BJ (cell line): ENCODE measurements at places on chromosomes 2 and 18. TPM values are rescaled to one million over a fixed set of nuclear protein-coding genes. Genes with fewer than 3 reads are reported as not detected.

DNA sequence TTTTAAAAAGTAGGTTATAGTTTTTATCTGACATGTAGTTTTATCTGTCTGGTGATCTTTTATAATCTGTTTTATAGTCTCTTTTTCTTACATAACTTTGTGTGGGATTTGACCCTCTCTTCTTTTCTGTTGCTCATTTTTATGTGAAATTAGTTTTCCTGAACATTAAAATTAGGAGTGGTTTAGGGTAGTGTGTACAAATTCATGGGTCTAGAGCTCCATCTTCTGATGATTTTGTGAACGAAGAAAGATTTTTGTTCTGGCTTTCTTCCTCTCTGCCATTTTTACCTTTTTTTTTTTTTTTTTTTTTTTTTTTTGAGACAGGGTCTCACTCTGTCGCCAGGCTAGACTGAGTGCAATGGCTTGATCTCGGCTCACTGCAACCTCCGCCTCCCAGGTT is 46.6 kb downstream of the SLC30A6 start:
- DNase-seq, result no peak

DNA sequence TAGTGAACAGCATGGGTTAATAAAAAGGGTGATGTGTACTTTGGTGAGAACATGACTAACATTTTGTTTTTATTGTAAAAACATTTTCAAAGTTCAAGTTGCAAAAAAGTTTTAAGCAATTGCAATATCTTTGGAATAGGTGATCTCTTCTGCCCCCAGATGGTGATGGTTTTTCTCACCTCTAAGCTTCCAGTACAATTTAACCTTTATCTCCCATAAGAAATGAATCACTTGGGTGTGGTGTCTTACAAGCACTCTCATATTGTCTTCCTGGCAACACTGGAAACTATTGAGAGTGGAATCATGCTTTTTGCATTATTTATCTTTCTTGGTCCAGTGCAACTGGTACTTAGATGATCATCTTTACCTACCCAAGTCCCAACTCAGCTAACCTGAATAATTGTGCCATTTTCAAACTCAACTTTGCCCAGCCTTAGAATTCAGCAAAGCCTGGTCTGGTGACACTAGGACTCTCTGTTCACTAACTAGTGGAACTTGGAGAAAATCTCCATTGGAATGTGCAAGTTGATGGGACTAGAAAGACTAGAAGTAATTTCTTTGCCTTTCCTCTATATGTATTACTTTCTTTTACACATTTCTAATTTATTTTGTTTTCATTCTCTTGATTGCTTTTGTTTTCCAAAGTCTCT is 964.7 kb upstream of the ZEB2 start:
- DNase-seq, result peak; percentile 52

DNA sequence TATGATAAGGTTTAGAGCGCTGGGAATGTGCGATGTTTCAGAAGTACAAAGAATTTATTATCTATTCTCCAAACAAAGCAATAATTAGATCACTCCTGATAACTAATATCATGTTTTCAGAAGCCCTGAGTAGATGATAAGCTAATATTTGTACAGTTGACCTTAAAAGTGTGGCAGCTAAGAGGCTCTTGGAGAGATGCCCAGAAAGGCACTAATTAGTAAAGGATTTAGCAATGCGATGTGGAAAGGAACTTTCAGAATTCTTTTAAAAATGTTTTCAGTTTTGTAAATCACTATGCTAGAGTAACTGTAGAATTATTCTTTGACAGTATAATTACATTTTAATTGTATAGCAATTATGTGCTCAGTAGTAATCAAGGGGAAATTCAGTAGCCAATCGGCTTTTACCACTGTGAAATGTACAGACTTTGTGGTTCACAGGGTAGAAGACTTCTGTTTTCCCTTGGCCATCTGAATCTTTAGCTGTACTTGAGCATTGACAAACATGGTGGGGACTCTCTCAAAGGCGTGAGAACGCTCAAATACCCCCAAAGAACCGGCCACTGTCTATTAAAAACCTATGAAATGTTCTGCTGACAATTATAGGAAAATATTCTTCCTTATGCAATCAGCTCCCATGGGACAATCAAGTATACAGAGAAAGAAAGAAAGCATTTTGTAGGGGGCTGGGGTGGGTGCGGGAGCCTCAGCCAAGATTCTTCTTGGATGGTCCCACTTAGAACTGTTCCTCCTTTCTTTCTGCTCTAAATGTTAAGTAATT is 262.8 kb upstream of the AGAP1 start:
- DNase-seq, result no peak

DNA sequence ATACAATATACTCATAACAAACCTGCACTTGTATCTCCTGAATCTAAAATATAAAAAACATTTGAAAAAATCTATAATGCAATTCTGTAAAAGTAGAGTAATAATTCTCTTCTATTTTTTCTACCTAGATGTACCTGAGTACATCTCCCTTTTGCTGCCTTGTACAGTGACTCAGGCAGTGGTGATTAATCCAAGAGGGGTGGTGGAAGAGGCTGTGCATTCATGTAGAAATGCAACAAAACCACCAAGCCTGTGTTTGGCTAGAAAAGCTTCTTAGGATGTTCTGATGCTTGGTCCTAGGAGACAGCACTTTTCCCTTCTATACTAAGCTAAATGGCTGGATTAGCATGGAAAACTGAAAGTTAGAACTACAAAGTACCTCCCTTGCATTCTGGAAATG is 245.8 kb downstream of the DPP10 start:
- DNase-seq, result no peak

DNA sequence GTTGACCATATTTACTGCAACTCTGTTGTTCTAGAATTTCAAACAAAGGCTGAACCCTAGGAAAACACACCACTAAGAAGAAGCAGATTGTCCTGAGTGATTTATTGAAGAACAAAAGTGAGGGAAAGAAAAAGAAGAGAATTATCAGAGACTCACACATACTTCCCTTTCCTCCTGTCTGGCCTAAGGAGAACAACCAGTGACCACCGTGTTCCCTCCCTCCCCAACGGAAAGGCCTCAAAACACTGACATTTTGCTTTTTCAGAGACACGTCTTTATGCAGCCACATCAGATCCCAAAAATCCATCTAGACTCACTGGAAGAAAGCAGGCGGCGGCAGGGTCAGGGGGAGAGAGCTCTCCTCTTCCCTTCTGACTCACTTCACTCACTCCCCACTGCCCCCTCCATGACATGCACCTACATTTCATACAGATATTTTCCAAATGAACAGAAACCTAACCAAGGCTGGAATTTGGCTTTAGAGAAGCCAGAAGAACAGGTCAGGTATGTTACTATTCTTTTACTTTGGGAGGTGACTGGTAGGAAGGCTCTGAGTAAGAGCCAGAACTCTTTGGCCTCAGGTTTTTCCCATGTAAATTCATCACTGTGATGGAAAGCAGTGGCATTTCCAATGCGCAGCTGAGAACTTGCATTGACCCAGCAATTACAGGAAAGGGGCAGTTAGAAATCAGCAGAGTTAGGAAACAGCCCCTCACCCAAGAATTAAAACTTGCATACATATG is 169.9 kb downstream of the BCL11A start:
- no peak for DNase-seq

DNA sequence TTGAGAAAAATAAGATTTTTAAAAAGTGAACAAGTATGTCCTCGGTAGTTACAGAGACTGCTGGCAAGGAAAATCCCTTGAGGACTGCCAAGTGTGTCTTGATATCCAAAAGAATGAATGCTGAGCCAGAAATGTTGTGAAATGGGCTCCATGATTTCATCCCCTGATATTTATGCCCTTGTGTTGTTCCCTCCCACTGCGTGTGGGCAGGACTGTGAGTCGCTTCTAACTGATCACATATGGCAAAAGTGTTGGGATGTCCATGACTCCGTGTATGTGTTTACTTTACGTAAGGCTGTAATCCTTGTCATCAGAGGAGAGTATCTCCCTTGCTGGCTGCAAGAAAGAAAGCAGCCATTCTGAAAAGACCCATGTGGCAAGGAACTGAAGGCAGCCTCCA is 285.1 kb downstream of the SS18 start:
- DNase-seq, result peak; percentile 97

GRCh38 chr2:61005736-61006135 is 11.8 kb upstream of the PEX13 start:
- no peak for DNase-seq

DNA sequence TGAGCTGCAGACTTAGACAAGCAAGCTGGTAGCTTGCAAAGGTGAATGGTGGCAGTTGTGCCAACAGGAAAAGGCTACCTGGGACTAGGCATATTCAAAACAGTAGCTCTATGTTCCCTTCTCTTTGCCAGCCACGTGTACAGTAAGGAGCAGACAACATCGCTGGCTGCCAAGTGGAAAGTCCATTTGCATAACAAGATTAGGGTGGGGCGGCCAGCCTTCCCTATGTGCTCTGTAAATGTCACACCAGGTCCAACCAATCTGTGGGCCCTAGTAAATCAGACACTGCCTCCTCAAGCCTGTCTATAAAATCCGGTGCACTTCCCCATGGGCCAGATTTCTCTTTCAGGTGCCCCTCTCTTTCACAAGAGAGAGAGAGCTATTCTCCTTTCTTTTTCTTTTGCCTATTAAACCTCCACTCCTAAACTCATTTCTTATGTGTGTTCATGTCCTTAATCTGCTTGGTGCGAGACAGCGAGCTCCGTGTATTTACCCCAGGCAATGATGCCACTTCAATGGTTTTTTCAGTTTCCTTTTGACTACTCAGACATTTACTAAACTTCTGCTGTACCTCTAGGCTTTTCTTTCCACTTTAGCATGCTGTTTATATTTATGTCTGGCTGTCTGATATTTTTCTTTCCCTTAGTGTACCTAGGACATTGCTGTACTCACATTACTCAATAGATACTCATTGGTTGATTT is 297.4 kb upstream of the GCFC2 start:
- no peak for DNase-seq

- no peak for DNase-seq
Measured at GRCh38 chr2:111661286-111661940, 222.6 kb downstream of the ANAPC1 start.

ZEB2 gene
- polyA plus RNA-seq, result 53.1 and 60.2 TPM in 2 replicates
